Breast epithelium (tissue), 4 donors: ENCODE measurements at places on chromosomes 2 and 18. TPM values are rescaled to one million over a fixed set of nuclear protein-coding genes. Genes with fewer than 3 reads are reported as not detected.

DNA sequence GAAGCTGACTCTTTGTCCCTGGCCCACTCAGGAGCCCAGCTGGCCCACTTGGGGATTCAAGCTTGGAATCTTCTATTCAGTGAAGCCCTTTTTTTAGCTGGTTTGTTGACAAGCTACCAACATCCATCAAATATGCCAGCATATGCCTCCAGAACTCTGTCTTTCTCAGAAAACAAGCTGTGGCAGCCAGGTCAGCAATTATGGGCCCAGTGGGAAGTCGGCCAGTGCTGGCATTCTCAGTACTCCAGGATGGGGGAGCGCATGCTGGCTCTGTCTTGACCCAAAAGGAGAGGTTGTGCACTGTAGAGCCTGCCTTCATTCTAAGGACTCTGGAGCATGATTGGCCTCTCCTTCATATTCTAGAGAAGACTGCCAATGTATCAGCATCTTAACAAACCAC is 401.5 kb downstream of the CNTNAP5 start:
- no peak for DNase-seq

- no peak for DNase-seq
Measured at GRCh38 chr2:167550448-167550847, 662.2 kb downstream of the XIRP2 start.

GRCh38 chr2:232698556-232699091 is 1.5 kb downstream of the GIGYF2 start:
- DNase-seq, result no peak

- DNase-seq, result no peak
Measured at GRCh38 chr2:127420039-127420864, 2.0 kb downstream of the PROC start.

DNA sequence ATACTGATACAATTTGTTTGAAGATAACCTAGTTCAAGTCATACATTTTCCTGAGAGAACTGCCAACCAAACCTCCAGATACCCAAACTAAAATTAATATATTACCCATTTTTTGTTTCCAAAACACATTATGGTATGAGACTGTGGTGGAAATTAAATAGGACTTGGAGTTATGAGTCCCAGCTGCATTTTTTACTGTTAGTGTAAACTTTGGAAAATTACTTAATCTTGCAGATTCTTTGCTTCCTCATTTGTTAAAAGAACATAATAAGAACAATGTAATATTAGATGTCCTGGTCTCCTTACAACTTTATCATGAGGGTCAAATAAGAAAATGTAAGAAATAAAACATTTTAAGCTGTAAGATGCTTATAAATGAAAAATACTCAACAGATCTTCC is 98.2 kb upstream of the TRIB2 start:
- no peak for DNase-seq

DNA sequence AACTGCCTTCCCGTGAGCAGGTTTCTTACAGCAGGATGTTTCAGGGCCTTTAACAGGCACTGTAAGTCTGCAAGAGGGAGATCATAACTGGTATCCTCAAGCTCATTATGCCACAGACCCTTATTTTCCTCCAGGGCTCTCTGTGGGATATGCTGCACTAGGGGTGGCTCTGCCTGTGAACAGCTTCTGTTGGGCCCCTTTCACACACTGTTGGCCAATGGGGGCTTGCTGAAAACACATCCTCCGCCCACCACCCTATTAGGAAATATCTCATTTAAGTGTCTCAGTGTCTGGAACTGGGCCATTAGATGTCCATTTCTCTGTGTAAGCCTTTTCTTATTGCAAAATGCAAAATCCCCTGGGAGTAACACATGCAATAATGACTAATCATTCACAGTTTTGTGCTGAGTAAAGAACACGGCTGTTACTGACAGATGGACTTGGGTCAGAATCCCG is 414.3 kb upstream of the HS6ST1 start:
- no peak for DNase-seq

GRCh38 chr2:122081751-122082150 is 326.3 kb downstream of the TSN start:
- no peak for DNase-seq

CAPN10 gene
- total RNA-seq, result 25.5 TPM

BMP10 gene
- total RNA-seq, result not detected

ZNF521 gene
- 30.2 TPM for total RNA-seq

NOSTRIN gene
- 35.0 TPM for total RNA-seq

UGT1A7 gene
- not detected for total RNA-seq

CNDP1 gene
- total RNA-seq, result 0.33 TPM

CHRNG gene
- not detected for total RNA-seq
